ENCODE measurements at places on chromosomes 3 and 15. TPM values are rescaled to one million over a fixed set of nuclear protein-coding genes. Genes with fewer than 3 reads are reported as not detected.

DNA sequence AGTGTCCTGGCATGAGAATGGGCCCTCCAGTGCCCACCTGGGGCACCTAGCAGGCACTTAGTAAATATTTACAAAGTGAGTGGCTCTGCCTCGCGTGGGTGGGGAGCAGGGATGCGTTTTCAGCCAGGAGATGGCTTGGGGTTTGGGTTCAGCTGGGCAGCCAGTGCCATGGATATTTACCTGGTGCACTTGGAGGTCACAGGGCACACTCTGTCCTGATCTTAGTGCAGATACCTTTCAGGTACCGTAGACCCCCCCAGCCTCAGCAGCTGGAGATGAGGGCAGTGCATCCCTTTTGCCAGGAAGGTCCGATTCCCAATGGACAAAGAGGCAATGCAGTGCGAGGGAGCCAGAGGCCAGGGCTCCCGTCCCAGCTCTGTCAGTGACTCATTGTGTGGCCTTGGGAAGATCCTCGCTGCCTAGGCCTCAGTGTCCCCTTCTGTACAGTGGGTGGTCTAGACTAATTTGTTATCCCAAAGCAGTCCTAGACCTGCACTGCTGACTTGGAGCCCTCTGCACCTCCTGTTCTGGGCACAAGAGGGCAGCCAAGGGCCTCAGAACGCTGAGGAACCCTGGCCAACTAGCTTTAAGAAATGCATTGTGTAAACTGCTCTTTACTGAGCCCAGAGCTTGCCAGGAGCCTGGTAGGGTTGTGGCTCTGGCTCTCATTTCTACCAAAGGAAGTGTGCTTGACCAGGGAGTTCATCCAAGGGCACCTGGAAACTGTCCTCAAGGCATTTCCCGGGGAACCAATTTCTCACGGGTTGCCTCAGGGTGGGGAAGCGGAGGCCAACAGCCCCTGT, 16.0 kb downstream of the HDAC11 start:
- peak; percentile 59 for DNase-seq

Gene CELSR3
- total RNA-seq: 34.5 TPM

DNA sequence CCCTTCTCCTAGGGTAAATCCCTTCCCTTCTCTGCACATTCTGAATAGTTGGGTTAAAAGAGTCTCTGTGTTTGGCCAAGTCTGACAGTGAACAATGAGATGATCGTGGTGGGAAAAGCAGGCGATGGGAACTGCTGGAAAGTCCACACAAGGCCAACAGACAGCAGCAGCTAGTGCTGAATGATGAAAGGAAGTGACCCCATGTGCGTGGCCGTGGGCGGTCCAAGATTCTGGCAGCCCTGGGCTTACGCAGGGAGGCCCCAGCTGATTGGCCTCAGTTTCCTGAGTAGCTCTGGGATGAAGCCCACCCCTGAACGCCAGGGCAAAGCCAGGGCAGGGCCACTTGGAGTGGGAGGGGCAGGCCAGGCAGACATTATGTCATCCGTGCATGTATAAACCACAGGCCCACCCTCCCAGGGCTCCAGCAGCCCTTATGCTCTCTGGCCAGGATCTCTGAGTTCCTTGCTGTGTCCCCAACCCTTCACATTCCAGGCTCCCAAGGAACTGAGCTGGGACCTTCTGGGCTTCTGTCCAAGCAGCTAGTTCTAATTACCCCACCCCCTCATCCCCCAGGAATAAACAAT, 57.8 kb downstream of the CDC25A start:
- DNase-seq: no peak

DNA sequence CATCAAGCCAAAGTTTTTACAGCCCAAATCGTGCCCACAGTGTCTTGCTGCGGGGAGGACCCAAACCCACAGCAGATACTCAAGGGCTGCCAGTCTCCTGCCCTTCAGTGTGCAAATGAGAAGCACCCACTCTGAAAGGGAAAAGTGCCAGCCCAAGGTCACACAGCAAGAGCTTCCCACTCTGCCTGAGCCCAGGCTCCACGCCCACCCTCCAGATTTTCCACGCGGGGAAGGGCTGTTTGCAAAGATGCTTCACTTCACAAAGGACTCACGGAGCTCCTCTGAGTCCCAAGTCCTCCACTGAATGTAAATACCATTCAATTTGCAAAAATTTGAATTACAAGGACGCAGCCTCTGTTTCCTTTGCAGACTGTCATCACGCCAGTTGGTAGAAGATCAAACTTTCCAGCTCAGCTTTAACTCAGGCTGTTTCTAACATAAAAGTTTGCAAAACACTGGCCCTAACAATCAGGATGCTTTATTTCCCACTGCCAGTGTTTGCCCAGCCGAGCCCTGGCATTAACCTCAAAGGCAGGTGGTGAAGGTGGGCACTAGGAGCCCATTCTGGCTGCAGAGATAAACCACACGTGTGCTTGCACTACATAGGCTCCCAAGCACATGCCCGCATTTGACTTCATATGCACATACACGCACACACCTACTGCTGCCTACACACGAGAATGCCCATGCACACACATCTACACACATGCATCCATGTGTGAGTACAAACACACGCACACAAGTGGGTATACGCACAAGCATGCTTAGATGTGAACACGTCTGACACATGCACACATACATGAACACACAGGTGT, 7.6 kb downstream of the CACNA2D2 start:
- no peak for DNase-seq

GRCh38 chr15:100129677-100130076, 212.1 kb downstream of the ADAMTS17 start:
- DNase-seq: no peak

DNA sequence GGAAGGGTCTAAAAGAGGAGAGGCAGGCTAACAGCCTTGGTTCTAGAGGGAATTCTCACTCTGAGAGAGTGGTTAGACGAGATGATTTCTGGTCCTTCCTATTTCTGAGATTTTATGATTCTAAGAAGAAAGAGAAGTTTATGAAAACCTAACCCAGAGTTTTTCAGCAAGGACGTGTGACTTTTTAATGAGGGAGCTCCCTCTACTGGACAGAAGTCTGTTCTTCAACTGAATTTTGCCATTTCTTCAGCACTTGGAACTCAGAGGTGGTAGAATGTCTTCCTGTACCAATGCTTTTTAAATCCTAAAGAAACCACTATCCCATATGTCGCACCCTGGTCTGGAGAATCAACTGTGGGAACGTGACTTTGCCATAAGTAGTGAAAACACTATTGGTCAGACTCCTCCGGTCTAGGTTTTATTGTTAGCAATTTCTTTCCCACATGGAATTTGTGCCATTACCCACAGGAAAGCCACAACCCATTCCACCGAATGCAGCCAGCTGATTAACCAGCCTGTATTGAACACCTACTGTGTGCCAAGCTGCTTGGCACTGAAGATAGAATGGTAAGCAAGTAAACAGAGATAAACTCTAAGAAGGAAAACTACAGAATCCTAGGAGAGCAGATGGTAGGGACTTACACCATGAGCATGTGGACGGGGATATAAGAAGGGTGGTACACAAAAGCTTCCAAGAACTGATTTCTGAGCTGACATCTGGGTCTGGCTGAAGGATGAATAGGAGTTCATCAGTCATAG, 199.5 kb upstream of the LMCD1 start:
- no peak for DNase-seq

DNA sequence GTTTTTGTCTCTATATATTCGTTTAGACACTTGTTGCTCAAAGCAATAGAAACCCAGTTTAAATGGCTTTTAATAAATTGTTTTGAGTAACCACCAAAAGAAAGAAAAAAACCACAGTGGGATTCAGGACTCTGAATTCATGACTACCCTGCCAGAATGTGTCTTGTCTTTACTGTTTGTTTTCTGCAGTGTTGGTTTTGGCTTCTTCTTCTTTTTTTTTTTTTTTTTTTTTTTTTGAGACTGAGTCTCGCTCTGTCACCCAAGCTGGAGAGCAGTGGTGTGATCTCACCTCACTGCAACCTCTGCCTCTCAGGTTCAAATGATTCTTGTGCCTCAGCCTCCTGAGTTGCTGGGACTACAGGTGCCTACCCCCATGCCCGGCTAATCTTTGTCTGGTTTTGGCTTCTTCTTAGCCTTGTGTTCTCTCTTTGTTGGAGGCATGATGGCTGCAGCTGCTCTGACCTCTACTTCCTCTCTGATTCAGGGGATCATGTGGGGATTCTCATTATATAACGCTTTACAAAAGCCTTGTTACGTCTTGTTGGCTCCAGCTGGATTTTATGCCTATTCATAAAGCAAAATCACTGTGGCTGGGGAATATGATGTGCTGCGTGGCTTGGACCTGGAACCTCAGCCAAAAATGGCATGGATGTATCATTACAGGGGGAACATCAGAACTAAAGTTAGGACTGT, 54.0 kb downstream of the PLS1 start:
- DNase-seq: no peak

- no peak for DNase-seq
Measured at GRCh38 chr3:196409409-196409808, 22.8 kb downstream of the UBXN7 start.

Measured in occipital lobe (tissue), 3 donors.